ENCODE measurements at places on chromosomes 3 and 15.

GRCh38 chr3:38630606-38631005 is 18.9 kb downstream of the SCN5A start:
- no peak for DNase-seq

- peak; percentile 41 for DNase-seq
Observed at GRCh38 chr15:73809728-73810501, 56.8 kb upstream of the INSYN1 start.

DNA sequence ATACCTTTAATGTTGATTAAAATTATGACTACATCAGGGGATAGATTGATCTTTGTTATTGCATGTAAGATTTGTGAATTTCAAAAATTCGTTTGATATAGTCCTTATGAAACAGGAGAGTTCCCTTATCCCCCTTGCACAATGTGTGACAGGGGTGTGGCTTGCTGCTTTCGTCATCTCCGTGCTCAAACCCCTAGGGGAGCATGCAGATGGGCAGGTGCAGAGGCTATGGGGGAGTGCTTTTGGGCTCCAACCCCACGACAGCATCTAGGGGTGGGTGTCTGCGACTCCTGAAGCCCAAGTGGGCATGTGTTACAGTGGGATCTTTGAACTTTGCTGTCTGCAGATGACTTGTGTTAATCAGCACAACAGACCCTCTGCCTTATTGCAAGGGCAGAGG is 360.1 kb upstream of the GOLIM4 start:
- no peak for DNase-seq

DNA sequence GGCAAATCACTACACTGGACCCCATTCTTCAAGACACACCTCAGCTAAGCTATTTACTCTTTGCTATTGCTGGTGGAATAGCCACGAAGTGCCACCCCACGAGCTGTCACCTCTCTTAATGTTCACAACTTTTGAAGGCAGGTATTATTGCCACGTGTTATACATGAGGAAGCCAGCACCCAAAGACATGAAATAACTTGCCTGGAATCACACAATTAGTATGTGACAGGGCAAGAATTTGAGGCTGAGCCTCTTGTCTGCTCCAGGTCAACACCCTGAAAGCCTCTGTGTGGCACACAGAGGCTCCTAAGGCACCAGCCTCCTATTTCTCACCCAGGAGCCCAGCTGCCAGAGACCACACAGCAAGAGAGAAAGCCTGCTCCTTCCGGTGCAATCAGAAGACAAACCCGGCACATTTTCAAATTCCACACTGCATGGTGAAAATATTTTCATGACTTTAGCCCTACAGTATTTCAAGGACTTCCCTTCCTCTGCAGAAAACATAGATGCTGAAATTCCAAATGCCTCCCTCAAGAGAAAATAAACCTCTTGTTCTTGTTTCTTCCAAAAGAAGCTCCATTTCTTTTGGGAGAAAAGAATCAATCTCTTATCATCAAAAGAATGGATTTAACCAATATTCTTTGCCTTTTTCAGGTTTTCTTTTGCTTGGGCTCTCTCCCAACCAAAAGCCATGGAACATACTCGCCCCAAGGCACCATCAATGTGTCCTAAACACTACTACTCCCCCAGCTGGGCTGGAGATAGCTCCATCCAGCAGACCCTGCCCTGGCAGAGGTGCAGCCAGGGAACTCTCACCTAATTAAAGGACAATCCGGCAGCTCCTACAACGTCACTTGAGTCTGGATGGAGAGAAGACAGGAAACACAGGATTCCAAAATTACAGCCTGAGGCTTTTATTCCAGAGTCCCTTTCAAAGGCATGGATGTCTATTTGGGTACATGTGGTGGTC is 84.7 kb upstream of the THBS1 start:
- DNase-seq, result no peak

GRCh38 chr15:69522361-69522760 is 69.7 kb downstream of the RPLP1 start:
- no peak for DNase-seq

- DNase-seq, result no peak
Observed at GRCh38 chr3:49625071-49625470, 49.1 kb upstream of the APEH start.

- DNase-seq, result no peak
Observed at GRCh38 chr15:98856532-98856907, 151.1 kb downstream of the PGPEP1L start.

- no peak for DNase-seq
Observed at GRCh38 chr3:134312072-134312872, 61.6 kb upstream of the RYK start.

DNA sequence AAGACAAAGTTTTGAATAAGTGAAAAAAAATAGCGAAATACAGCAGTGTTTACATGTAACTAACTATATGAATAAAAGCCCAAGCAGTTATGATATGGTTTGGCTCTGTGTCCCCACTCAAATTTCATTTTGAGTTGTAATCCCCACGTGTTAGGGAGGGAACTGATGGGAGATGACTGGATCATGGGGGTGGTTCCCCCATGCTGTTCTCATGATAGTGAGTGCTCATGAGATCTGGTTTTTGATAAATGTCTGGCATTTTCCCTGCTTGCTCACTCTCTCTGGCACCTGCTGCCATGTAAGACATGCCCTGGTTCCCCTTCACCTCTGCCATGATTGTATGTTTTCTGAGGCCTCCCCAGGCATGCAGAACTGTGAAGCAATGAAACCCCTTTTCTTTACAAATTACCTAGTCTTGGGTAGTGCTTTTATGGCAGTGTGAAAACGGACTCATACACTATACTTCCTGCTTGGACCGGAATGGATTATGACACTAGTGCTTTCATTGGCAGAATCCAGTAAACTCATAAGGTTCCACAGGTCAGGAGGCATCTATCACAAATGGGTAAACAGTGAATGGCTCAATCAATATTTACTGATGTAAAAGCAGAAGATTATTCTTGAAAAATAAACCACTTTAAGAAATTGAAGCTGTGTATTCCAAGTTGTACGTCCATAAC is 192.1 kb downstream of the CBLB start:
- DNase-seq, result no peak

DNA sequence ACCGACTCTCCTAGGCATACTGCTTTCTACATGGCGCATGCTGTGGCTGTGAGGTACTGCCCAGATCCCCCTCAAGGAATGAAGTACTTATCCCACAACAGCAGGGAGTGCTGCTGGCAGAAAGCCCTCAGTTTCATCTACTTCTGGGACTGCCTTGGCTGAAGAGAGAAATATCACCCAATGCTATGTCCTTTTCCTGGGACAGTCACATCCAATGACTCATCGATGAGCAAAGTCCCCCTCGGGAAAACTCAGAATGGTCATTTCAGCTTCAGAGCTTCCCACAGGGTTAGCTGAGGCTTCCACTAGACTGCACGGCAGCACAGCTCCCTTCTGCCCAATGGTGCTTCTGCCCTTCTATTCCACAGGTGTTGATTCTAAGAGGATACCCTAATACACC is 3.6 kb upstream of the NMD3 start:
- no peak for DNase-seq

DNA sequence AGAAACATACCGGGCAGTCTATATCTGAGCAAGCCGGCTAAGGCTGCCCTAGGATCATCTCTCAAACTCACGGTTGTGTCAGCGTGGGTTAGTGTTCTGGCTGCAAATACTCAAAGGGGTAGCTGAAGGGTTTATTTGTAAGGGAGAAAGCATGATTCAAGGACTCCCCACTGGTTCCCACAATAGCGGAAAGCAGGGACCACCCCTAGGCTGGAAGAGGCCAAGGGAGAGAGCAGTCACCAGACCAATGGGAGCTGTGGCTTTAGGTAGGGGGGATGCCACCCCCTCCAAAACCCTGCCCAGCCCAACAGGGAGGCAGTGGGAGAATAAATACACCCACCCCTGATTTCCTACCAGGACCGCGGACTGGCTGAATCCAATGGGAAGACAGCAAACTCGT is 7.3 kb upstream of the LMCD1 start:
- no peak for DNase-seq

GRCh38 chr15:65833501-65834205 is 35.6 kb upstream of the RAB11A start:
- DNase-seq, result no peak

GRCh38 chr3:4504340-4505261 is 11.5 kb downstream of the ITPR1 start:
- DNase-seq, result no peak

DNA sequence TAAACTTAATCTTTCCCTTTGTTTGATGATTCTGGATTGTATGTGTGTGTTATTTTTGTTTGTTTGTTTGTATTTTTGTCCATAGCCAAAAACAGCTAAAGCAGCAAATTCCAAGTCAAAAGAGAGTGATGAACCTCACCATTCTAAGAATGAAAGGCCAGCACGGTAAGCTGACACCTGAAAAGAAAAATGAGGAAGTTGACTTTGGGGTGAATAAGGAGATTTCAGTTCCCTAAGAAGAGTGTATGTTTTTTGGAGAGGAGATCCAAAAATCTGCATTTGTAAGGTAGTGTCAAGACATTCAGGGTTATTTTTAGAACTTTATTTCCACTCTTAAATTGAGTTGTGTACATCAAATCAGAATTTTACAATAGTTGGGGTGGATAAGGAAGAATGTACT is 52.3 kb upstream of the UTS2B start:
- DNase-seq, result no peak

GRCh38 chr15:83193721-83194120 is 13.9 kb downstream of the HDGFL3 start:
- DNase-seq, result no peak

- DNase-seq, result no peak
Observed at GRCh38 chr15:72604794-72605193, 49.7 kb upstream of the GOLGA6B start.

DNA sequence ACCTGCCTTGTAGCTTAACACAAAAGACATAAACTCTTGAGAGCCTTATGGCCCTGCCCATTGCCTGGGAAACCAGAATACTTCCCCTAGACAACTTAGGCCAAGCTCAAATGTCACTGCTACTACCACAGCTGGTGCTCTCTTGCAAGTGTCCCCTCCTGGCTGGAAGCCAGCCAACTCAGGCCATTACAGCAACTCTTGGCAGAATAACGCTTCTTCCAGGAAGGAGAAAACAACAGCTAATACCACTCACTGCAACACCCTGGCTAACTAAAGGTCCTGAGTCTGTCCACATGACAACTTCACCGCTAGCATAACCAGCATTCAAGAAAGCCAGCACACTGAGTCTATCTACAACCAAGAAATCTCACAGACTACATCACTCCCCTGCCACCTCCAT is 5.1 kb upstream of the B4GALT4 start:
- no peak for DNase-seq

- no peak for DNase-seq
Observed at GRCh38 chr3:193589616-193590015, 3.4 kb upstream of the OPA1 start.

- no peak for DNase-seq
Observed at GRCh38 chr3:161333696-161334095, 37.6 kb downstream of the SPTSSB start.

DNA sequence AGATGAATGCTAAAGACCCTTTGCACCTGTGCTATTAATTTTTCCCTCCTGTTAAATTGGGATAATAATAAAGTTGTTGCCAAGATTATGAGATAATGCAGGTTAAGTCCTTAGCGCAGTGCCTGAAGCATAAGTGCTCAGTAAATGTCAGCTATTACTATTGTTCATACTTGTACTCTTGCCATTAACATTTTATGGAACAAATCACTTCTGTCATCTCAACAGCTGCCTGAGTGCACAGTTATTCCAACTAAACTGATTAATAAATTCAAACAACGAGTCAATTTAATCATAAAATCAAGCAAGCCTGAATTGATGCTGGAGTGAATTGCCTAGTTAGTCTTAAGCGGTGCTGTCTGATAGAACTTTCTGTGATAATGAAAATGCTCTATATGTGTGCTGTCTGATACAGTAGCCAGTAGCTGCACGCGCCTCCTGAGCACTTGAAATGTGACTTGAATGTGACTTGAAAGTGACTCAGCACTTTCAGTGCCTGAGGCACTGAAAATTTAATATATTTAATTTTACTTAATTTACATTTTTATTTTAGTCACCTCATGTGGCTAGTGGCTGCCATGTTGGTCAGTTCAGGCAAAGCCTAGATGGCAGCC is 198.7 kb upstream of the PFN2 start:
- no peak for DNase-seq

DNA sequence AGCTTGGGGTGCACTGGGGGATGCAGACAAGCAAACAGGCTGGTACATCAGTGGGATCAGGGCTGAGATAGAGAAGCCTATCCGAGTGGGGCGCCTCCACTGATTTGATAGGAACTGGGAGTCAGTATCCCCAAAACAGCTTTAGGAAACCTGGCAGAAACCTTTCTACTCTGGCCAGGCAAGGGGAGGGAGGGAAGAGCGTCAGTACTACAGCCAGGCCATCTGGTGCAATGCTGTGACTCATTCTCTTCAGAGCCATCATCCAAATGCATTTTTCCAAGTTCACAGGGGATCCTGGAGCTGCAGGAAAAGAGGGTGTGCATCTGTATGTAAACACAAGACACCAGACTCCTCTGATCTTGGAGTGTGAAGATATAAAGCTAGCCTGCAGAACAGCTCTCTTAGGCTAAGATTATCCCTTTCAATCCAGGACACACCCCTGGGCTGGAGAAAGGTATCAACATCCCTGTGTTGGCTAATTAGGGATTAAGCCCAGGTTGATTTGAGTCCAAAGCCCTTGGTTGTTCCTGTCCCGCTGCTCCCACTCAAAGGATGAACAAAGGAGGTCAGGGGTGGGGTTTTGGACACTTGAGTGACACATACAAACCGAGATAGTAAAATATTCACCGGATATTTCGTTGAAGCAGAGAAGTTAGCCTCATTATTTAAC is 9.3 kb downstream of the GALNT15 start:
- peak; percentile 50 for DNase-seq

GRCh38 chr3:87167628-87168456 is 59.3 kb upstream of the CHMP2B start:
- DNase-seq, result no peak

DNA sequence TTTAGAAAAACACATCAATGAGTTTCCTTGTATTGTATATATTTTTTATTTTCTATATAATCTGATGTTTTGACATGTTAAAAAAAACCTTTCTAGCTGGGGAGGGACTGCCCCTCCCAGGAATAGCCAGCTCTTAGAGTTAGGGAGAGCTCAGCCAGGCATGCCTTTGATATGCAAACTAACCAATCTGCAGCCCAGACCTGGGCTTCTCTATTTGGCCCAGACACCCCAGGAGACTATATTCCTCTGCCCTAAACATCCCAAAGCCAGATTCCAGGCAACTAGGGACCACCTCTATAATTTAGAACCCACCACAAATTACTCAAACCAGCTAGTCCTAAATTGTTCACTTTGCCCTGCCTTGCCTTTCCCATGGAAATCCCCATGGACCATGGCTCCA is 390.9 kb upstream of the ADAMTS9 start:
- no peak for DNase-seq
